ENCODE measurements at places on chromosomes 16 and 17.

- DNase-seq = no peak
Measured at GRCh38 chr16:64250866-64251265, 871.0 kb downstream of the CDH11 start.

GRCh38 chr17:81176666-81177065 is 10.6 kb upstream of the AATK start:
- DNase-seq = no peak

- no peak for DNase-seq
Measured at GRCh38 chr17:53619025-53619424, 203.7 kb upstream of the KIF2B start.

- DNase-seq = no peak
Measured at GRCh38 chr16:9138021-9138680, 46.7 kb downstream of the HAPSTR1 start.

GRCh38 chr16:81703177-81704155 is 75.6 kb upstream of the PLCG2 start:
- no peak for DNase-seq

DNA sequence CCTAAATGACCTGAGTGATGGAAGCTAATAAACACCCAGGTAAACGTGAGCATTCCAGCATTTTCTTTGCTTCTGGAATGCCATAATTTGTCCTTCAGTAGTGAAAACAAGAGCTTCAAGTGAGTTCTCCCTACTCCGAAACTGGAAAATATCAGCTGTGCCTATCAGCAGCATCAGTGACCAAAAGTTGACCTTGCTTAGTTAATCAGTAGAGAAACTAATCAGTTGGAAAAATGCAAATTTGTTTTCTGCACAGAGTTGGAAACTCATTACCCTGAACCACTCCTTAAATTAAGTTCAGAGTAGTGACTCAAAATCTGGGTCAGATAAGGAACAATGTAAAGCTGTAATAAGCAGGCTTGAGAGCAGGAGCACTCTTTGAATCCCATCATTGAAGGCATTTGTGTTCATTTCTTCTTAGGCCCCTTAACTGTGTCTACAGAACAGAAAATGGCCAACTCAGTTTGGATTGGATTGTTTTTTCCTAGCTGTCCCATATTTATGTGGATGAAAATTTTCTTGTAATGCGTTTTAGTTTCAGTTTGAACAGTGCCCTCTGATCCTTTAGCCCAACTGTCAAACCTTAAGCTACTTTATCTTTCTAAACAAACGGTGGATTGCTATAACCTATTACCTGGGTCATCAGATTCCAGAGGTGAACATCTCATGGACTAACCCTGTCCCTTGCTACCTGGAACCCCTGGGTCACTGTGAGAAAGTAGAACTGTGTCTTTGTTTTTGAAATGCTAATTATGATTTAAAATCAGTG is 290.4 kb downstream of the TOX3 start:
- DNase-seq = no peak

DNA sequence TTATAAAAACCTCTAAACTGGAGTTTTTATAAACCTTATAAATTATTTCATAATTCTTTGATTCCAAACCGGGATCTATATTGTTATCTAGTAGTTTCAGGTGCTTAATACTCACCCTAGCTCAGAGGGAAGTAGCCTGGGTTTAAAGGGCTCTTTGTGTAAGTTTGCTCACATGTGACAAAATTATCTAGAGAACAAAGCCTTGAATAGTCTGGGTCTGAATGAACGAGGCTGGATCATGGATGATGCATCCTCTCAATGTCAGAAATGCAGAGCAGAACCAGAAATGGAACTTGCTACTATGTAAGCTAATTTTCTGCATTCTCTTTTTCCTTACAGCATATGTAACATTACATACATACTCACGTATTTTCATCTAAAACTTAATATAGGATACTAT is 103.9 kb upstream of the NETO2 start:
- DNase-seq = no peak

GRCh38 chr17:60442271-60443173 is 20.2 kb downstream of the CHCT1 start:
- no peak for DNase-seq

DNA sequence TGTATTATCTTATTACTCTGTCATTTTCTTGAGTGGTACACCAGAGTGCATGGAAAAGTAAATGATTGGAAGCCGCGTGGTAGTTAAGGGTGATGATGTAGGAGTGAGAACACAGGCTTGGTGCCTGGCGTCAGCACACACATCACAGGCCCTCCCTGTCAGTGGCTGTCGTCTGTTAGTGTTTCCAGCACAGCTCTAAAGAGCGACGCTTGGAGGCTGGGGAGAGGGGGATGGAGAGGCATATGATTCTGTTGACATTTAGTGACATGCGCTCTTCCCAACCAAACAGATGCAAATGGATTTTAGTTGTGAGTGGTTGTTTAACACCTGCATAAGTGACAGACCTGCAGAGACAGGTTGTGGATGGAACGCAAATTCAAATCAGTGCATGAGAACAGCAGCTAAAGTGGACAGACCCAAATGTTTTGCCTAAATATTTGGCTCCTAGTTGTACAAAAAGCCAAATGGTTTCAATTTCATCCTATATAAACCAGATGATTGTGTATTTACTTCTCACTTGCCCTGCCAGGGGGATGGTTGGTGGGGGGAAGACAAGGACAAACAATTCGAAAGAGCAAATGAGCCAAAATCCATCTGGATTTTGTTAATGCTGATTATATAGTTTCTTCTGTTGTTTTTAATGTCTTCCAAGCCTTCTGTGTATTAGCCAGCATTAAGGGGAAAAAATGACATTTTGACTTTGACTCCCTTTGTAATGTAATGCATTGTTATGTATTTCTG is 222.3 kb downstream of the WWOX start:
- no peak for DNase-seq

GRCh38 chr17:81322271-81323082 is 27.4 kb upstream of the SLC38A10 start:
- no peak for DNase-seq

- no peak for DNase-seq
Measured at GRCh38 chr17:34305606-34306005, 13.6 kb upstream of the CCL8 start.

- no peak for DNase-seq
Measured at GRCh38 chr17:76735586-76736348, 1.4 kb downstream of the SRSF2 start.

DNA sequence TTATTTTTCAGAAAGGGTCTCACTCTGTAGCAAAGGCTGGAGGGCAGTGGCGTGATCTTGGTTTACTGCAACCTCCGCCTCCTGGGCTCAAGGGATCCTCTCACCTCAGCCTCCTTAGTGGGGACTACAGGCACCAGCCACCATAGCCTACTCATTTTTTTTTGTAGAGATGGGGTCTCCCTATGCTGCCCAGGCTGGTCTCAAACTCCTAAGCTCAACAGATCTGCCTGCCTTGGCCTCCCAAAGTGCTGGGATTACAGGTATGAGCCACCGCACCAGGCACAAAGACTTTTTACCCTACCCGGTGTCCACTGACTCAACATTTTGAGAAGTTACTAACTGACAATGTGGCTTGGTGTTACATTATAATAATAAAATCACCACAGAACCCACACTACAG is 7.2 kb downstream of the GRB2 start:
- DNase-seq = no peak

DNA sequence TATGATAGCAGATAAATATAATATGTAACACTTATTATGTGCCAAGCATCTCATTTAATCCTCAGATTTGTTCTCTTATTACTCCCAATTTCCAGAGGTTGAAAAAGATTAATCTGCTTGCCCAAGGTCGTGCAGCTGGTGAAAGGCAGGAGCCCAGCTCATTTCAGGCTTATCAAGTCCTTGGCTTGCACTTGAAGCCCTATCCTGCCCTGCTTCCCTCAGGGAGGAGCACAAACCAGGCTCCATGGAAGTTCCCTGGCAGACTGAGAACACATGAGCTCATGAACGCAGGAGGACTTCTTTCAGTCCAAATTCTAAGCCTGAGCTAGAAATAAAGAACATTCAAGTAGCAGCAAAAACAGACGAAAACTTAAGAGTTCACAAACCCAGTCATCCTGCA is 74.8 kb downstream of the USP31 start:
- no peak for DNase-seq

DNA sequence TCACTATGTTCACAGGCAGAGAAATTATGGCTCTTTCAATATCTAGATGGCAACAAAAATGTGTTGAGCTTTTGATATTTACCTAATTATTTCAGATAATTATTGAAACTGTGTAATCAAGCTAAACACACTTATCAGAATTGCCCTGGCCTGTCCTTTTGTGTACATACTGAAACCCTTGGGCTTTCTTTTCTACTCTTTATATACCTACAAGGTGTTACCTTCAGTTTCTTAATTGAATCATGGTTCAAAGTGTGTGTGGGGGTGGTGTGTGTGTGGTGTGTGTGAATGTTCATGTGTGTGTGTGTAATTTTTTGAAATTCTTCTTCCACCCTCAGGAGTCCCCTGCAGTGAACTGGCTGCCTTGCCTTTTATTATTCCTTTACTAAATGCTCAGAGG is 506.8 kb upstream of the SOX9 start:
- no peak for DNase-seq

DNA sequence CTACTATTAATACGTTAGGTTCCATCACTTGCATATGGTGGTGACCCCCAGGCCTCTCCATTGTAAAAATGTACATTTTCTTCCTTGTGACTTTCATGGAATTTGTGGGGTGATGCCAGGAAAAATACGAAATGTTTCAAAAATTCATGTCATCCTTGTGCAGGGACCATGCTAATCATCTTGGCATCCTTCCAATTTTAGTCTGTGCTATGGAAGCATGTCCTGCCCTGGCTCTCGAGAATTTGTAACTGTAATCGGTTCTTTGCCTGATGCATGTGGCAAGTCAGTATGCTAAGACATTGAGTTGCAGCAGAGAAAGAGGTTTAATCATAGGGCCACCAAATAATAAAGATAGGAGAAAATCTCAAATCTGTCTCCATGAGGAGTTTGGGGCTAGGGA is 14.3 kb upstream of the GINS3 start:
- no peak for DNase-seq

- DNase-seq = no peak
Measured at GRCh38 chr17:12756786-12757185, 32.5 kb upstream of the ARHGAP44 start.

- DNase-seq = no peak
Measured at GRCh38 chr17:41547921-41548843, 20.1 kb upstream of the KRT19 start.

DNA sequence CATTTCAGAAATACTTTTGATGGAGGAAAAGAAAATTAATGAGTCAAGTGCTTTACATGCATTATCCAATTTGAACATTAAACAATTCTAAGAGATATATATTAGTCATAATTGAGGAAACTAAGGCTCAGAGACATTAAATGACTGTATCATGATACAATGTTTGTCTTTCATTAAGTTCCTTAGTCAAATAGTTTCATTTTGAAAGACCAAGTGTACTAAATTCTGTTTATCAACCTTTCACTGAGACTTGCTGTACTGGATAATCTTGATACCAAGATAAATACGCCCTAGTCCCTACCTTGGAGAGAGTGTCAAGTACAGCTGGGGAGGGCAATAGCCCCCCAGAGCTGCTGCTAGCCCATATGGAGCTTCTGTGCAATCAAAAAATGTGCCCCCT is 24.2 kb downstream of the TOM1L2 start:
- DNase-seq = no peak

GRCh38 chr16:85566561-85567100 is 46.5 kb upstream of the GSE1 start:
- DNase-seq = no peak

GRCh38 chr17:39351508-39351907 is 49.9 kb downstream of the FBXL20 start:
- no peak for DNase-seq

- no peak for DNase-seq
Measured at GRCh38 chr16:82965808-82966207, 339.0 kb downstream of the CDH13 start.

DNA sequence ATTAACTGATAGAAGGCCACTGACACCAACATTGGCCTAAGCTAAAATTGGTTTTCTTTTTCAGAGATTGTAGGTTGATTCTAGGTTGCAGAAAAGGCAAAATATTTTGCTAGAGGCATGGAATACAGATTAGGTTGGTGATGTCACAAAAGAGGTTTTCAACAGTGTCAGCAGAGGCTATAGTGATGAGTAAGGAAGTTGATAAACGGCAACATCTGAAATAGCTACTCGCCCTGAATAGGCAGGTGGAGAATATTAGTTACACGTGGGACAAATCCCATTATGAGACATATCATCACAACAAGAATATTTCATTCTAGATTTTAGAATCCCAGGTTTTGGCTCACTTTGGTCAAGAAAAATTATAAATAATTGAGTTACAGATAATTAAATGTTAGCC is 1.5 kb upstream of the TOM1L1 start:
- no peak for DNase-seq

GRCh38 chr16:46775214-46775613 is 27.1 kb upstream of the MYLK3 start:
- DNase-seq = no peak

DNA sequence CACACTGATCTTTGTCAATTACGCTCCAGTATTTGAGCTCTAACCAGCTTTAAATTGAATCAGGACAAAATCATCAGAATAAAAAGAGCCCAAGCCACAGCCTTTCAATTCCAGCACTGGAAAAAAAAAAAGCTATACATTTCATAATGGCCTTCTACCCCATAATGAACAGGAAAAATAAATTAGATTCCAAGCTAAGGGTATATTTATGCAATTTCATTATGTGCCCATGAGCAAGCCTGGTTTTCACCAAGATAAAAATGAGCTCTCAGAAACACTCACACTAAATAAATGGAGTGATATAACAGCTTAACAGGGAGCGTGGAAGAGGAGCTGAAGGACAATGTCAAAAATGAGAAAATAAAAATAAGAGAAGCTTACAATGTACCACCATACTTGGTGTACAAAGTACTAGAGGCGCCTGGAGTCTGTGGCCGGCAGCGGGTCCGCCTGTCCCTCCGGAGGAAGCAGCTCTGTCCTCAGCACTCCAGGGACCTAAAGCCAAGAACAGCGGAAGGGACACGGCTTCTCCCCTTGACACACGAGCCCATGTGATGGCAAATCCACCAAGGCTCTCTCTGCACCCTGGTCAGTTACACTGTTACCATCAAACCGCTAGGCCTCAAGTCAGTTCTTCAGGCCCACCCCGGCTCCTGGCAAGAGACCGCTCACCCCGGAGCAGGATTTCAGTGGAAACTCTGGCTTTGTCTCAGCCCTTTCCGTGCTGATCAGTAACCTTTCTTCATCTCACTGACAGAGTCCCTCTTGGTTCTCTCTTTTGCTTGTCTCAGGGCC is 69.6 kb downstream of the RBFOX3 start:
- DNase-seq = no peak

DNA sequence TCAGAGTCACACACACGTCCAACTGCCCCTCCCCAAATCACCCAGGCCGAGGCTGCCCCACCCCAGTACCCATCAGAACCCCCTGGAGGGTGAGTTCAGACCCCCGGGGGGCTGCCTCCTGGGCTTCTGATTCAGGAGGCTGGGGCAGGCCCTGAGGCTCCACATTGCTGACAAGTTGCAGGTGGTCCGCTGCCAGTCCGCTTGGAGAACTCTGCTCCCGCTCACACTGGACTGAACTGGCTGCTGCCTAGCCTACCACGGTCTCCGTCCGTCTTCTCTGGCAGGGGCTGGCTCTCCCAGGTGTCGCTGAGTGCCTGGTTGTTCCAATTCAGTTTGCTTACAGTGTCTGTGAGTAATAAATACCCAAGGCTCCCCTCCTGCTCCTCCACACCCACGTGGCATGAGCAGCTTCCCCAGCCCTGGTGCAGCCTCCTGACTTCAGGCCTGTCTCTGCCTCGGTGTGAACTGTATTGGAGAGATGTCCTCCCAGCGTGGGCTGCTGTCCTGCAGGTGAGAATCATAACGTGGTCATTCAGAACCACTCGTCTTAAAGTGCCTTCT is 163.4 kb downstream of the LAT start:
- DNase-seq = no peak

- peak; percentile 11 for DNase-seq
Measured at GRCh38 chr17:39400547-39401411, 647 bp downstream of the FBXL20 start.

Data from central memory CD8-positive, alpha-beta T cell (primary cell).